ENCODE measurements at places on chromosomes 2 and 18.

GRCh38 chr2:120919771-120920453 lies 184.2 kb downstream of the GLI2 start:
- peak; percentile 82 for DNase-seq

- DNase-seq = no peak
These were observed 161.0 kb downstream of the TWIST2 start for GRCh38 chr2:239008677-239009588.

GRCh38 chr18:29188760-29189159 lies 1011.8 kb upstream of the CDH2 start:
- no peak for DNase-seq

GRCh38 chr2:25115249-25115883 lies 53.0 kb downstream of the POMC start:
- no peak for DNase-seq

- no peak for DNase-seq
These were observed 115.8 kb downstream of the SPHKAP start for GRCh38 chr2:228065686-228066085.

GRCh38 chr2:125371867-125372266 lies 1284.1 kb upstream of the GYPC start:
- no peak for DNase-seq

GRCh38 chr2:79622508-79622907 lies 109.7 kb downstream of the CTNNA2 start:
- DNase-seq = peak; percentile 6

GRCh38 chr2:236628981-236629605 lies 59.5 kb downstream of the ACKR3 start:
- no peak for DNase-seq

- DNase-seq = no peak
These were observed 4.9 kb downstream of the DLGAP1 start for GRCh38 chr18:4450065-4450658.

- no peak for DNase-seq
These were observed 6.3 kb upstream of the SIX3 start for GRCh38 chr2:44934983-44935728.

DNA sequence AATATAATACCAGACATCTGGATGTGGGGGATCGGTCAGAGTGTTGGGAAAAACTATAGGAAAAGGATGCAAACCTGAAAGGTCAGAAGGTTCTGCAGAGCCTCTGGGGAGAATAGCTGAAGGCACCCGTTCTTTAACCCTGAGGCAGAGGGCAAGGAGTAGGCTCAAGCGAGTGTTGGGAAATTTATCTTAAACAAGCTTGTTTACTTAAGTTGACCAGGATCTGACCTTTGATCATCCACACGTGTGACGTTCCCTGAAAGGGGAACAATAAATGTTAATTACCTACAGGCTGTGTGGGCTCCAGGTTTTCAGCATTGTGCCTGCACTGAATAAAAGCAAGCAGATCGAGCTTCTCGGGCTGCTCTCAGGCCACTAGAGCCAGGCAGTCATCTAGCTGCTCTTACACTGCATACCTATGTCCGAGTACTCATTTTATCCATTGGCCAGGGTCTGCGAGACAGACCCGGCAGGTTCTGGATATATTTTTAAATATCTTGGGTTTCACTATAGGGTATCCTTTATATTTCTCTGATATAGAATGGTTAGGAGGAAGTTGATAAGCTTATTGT lies 400.6 kb upstream of the CHST9 start:
- no peak for DNase-seq

- peak; percentile 52 for DNase-seq
These were observed 136.9 kb upstream of the SPOPL start for GRCh38 chr2:138364554-138365162.

DNA sequence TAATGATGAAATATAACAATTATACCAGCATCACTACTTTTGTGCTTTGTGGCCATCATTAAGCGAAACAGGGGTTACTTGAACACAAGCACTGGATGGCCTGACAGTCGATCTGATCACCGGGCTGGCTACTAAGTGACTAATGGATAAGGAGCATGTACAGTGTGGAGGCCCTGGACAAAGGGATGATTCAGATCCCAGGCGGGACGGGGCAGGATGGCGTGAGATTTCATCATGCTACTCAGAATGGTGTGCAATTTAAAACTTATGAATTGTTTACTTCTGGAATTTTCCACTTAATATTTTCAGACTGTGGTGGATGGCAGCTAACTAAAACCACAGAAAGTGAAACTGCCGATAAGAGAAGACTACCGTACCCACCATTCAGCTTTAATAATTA lies 7.0 kb upstream of the CLIP4 start:
- DNase-seq = peak; percentile 93

All from fibroblast of skin of scalp (primary cell).